Amygdala (tissue), 56 donors: ENCODE measurements at places on chromosomes 1 and 21.

- DNase-seq = no peak
Measured at GRCh38 chr1:92695104-92695503, 89.8 kb downstream of the EVI5 start.

- DNase-seq = no peak
Measured at GRCh38 chr1:178768423-178768822, 43.4 kb downstream of the RALGPS2 start.

GRCh38 chr1:47643306-47644211, 205.7 kb downstream of the FOXD2 start:
- DNase-seq = no peak

DNA sequence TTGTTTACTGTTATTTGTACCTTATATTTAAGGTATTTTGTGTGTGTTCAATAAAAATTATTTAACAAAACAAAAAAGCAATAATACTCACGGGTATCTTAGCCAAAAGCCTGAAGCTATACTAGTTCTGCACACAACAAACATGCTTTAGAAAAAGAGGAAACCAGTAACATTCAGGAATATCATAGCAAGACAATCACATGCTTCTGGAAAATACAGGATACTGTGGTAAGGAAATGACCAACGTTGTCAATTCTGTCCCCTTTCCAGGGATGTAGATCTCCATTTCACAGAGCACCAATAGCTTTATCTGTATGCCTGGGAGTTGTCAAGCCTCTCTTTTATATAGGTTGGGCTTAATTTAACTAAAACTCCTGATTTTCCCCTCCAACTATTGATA, 288.4 kb downstream of the SMYD3 start:
- DNase-seq = no peak

GRCh38 chr1:204426035-204426436, 14.4 kb upstream of the PPP1R15B start:
- no peak for DNase-seq

DNA sequence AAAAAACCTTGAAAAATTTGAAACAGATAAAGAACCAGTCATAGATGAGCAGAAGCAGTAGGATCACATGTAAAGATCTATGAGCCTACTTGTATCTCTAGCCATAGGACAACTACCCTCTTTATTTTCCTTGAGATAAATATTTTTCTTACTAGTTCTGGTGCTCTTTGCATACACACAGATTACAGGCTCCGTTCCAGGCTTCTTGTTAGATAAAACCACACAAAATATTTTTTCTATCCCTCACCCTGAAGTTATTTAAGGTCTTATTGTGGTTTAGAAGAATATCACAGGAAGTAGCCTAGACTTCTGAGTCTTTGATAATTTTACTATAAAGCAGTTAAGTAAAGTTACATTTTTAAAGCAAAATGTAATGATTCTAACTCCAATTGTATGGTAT, 512.2 kb downstream of the NEGR1 start:
- no peak for DNase-seq

DNA sequence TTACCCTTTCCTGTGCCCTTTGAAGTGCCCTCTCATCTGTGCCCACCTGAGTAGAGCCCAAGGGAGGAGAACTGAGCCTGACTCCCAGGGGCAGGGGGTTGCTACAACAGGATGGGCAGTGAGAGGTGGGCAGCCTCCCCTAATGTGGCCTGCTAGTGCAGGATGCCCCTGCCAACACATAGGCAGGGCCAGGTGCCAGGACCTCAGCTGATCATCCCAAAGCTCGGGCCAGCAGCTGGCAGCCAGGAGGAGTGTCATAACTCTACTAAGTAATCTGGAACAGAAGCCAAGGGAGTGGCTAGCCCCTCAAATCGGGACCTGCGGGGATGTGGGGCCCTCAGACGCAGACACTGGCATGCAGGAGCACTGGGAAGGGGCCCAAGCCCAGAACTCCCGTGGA, 208.8 kb upstream of the RAB4A start:
- no peak for DNase-seq

GRCh38 chr21:29550205-29550604, 251.5 kb downstream of the BACH1 start:
- DNase-seq = no peak

GRCh38 chr1:80359666-80360065, 1353.1 kb upstream of the ADGRL4 start:
- no peak for DNase-seq

GRCh38 chr1:236222632-236223031, 59.1 kb downstream of the ERO1B start:
- no peak for DNase-seq

DNA sequence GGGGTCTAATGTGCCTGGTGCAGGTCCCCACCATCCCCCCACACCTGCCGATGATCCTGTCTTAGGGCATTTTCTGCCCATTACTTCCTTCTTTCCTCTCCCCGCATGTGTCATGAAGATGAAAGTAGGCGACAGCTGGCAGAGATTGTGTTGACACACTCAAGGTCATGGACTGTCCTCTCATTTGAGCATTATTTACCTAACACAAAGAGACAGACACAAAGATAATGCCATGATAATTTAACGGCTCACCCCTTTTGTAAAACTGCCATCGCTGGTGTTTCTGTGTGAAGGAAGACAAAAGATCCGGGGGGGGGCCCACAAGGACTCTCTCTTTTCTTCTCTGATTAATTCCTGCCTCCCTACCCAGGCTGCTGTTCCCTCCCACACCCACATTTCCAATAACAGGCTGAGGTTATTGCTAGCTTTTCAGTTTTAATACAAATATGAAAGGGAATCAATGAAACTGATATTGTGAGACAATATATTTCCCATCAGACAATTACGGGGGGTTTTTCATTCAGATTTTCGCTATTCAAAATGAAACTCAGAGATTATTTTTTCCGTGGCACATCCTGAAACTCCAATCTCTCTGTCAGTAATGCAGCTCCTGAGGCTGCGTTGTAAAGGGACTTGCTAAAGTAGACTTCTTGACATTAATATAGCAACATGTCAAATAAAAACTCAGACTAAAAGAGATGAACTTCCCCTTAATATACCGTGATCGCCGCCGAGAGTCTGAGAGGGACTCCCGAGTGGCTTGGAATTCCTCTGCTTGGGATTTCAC, 561.1 kb downstream of the NPHP4 start:
- DNase-seq = no peak

GRCh38 chr1:174988539-174988938, 11.2 kb upstream of the CACYBP start:
- no peak for DNase-seq

- DNase-seq = no peak
Measured at GRCh38 chr1:235275223-235275622, 52.8 kb downstream of the ARID4B start.

DNA sequence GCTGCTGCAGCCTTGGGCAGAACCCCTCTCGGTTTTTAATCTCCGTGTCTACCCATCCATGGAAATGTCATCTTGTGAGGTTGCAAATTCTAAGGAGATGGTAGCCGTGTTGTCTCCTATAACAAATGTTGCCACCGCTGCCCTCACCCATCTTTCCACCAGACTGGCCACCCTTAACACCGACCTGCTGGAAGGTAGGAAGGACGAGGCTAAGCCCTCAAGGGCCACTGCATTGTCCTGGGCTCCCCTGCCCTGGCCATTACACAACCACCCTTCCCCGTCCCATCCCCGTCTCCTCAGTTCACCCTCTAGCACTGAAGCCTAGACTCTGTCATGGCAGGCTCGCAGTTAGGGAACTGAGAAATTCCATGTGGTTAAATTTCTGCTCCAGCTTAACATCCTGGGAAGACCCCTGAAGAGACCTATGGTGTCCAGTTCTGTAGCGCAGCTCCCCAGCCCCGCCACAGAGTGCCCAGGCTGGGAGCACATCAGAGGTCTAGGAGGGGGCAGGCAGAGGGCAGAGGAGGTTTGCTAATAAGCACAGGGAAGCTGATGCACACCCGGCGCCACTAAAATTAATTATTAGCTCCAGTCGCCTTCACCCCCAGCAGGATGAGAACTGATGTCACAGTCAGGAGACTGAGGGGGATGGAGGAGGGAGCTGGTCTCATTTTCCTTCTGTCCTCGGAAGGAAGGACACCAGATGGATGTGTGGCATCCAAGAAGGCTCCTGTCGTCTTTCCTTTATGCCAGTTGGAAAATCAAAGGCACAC, 38.3 kb downstream of the STUM start:
- DNase-seq = no peak

GRCh38 chr1:1629430-1630190, 2.4 kb upstream of the MMP23B start:
- no peak for DNase-seq

DNA sequence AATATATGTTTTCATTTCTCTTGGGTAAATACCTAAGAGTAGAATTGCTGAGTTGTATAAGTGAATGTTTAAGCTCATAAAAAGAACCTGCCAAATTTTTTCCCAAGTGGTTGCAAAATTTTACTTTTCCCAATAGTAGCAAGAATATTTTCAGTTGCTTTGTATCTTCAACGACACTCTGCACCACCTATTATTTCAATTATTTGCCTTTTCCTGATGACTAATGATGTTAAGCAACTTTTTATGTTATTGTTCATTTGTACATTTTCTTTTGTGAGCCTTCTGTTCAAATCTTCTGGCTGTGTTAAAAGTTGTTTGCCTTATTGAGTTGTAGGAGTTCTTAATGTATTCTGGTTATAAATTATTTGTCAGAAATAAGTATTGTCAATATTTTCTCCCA, 299.1 kb upstream of the NRIP1 start:
- no peak for DNase-seq

DNA sequence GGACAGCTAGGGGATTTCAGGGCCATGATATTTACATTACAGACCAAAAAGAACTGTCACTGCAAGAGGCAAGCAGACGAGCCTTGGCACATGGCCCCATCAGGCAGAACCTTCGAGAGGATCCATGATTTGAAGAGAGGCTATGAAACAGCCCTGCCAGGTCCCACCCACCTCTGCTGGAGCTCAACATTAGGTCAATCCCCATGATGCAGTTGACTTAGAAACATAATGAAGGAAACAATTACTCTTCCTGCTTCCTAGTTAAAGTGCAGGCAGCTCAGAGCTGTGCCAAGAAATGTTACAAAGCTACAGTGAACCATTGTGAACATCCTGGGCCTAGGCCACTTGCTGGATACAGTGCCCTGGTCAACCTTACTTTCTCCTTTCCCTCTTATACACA, 41.7 kb upstream of the PTCH2 start:
- no peak for DNase-seq

GRCh38 chr1:234603221-234604204, 6.5 kb downstream of the IRF2BP2 start:
- DNase-seq = no peak

- DNase-seq = no peak
Measured at GRCh38 chr1:192654120-192654519, 18.2 kb downstream of the RGS13 start.

DNA sequence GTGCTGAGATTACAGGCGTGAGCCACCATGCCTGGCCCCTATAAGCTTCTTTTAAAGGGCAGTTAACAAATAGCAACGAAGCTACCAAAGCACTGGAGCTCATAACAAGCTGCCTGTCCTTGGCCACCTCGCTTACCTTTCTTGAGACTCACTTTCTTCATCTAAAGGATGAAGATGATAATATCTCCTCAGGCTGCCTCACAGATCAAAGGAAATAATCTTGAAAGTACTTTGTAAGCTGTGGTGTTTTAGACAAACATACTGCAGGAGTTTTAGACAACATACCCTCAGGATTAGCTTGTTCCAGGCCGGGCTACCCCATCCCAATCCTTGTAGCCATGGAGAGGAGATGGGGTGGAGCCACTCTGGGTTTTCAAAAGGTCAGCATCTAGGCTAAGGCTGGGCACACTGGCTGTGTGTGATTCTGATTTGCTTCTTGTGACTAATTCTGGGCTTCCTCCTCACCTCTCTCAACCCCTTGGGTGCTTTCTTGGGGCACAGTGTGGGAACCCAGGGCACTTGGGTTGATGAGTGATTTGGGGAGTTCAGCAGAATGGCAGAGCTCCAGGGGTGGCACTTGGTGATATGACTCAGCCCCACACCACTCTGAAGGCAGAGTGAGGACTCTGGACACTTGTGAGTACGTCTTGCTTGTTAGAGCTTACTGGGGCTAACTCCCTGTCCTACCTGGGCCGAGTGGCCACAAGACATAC, 5.2 kb downstream of the GPR25 start:
- DNase-seq = no peak

- no peak for DNase-seq
Measured at GRCh38 chr21:27379354-27379753, 412.5 kb upstream of the ADAMTS5 start.

GRCh38 chr1:66364578-66365391, 169.2 kb upstream of the SGIP1 start:
- no peak for DNase-seq

GRCh38 chr1:159889202-159889601, 10.8 kb downstream of the CFAP45 start:
- DNase-seq = no peak

- no peak for DNase-seq
Measured at GRCh38 chr1:6962996-6963911, 178.0 kb downstream of the CAMTA1 start.

DNA sequence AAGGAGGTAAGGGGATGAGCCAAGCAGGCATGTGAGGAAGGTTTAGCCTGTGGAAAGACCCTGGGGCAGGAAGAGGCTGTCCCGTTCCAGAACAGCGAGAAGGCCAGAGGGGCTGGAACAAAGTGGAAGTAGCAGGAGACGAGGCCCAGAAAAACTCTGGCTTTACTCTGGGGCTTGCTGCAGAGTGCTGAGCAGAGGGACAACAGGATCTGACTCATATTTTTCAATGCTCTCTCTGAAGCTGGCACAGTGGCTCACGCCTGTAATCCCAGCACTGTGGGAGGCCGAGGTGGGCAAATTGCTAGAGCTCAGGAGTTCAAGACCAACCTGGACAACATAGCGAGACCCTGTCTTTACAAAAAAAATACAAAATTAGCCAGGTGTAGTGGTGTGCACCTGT, 52.4 kb upstream of the PAX7 start:
- no peak for DNase-seq

DNA sequence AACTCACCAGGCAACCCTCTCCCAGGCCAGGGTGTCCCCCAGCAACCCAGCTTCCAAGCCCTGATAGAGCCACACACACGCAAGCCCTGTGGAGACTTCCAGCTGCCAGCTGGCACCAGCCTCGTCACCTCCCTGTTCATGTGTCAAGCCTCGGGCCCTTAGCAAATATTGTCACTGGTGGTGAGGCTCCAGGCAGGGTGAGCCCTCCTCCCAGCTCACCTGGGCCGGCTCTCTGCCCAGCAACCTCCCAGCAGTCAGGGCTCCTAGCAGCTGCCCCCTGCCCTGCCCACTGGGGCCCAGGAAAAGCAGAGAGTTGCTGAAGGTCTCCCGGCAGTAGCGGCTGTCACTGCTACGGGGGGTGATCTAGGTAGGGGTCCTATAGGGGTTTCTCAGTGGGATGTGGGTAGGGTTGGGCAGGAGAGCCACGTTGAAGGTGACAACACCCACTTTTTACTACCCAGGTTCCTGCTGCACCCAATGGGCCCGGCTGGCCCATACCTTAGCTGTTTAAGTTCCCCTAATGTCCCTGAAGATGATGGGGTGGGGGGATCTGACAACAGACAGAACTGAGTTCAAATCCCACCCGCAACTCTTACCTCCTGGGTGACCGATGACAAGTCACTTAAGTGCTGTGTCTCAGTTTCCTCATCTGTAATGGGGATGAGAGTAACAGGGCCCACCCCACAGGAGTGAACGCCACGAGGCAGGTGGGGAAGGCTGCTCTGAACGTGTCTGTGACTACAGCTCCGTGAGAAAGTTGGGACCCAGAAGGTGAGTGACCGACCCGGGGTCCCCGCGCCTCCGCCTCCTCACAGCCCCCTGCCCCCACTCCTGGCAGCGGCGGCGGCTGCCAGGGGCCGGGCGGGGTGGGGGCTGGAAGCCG, 678 bp downstream of the TTC39A start:
- DNase-seq = no peak
